MM.1S (cell line): ENCODE measurements at places on chromosomes 3 and 15.

GRCh38 chr15:56678571-56678970, 54.7 kb downstream of the ZNF280D start:
- DNase-seq: peak; percentile 67

- DNase-seq: no peak
Measured at GRCh38 chr15:26635105-26635504, 137.8 kb downstream of the GABRB3 start.

DNA sequence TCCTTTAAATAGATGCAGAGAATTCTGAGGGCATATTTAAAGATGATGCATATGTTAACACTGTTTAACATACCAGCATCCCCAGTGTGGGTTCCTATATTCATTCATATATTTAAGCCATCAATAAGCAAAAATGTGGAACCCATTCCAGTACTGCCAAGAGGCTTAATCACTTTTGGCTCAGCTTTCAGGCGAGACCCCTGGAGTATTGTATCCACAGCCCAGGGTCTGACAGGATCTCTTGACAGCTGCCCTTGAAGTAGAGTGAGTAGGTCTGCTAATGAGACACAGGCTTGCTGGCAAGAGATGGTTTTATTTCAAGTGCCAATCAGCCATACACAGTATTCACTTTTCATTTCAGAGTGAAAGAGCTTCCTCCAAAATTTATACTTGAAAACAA, 367.3 kb downstream of the OCA2 start:
- DNase-seq: no peak

- no peak for DNase-seq
Measured at GRCh38 chr3:106860182-106860581, 517.1 kb upstream of the CCDC54 start.

- no peak for DNase-seq
Measured at GRCh38 chr15:72790302-72790910, 6.8 kb upstream of the ADPGK start.

DNA sequence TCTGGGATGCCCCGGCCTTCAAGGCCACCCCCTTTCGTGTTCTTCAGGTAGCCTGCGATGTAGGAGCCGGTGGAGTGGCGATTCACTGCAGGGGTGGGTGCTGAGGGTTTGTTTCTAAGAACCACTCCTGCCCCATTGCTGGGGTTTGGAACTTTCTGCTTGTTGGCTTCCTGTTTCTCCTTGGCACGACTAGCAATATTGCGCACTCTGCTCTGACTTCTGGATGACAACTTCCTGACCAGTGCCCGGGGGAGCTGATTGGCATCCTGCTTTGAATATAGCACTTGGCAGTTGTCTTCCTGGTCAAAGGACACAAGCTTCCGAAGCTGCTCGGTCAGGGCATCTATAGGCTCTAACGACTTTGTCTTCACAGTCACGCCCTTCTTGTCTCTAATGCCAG, 187.6 kb upstream of the STRIT1 start:
- no peak for DNase-seq

- DNase-seq: no peak
Measured at GRCh38 chr3:126126811-126127431, 43.0 kb upstream of the SLC41A3 start.

GRCh38 chr15:47288794-47289193, 428.5 kb upstream of the SEMA6D start:
- DNase-seq: no peak

- DNase-seq: no peak
Measured at GRCh38 chr3:160852856-160853255, 96.8 kb downstream of the PPM1L start.

DNA sequence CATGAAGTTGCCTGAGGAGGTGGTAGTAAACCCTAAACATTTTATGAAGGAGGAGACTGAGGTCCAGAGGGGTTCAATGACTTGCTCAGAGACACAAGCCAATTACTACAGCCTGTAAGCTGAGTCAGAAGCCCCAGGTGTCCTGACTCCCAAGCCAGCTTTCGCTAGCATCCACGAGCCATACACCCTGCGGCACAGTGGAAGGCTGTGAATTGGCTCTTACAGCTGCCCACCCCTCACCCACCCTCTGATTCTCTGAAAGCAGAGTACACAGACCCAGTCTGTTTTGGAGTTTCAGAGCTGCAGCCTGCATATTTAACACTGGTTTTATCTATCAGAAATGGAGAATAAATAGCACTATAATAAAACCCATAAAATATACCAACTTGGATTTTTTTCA, 253.4 kb downstream of the IGSF11 start:
- no peak for DNase-seq

DNA sequence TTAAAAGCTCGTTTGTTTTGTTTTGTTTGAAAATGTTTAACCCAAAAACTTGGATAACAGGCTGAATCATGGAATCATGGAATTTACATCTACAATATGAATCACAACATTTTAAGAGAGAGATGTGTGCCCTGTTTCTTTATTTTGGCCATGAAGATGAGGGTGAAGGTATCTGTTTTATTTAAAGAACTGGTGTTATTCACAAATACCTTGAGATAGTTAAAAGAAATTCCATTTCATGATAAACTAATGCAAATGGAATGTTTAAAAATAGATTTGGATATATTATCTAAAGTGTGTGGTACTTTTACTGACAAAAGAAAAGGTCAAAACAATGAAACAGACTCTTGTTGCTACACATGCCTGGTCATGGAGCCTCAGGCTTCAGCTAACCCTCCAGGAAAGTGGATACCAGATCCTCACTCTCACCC, 486.0 kb upstream of the CFAP20DC start:
- DNase-seq: no peak

DNA sequence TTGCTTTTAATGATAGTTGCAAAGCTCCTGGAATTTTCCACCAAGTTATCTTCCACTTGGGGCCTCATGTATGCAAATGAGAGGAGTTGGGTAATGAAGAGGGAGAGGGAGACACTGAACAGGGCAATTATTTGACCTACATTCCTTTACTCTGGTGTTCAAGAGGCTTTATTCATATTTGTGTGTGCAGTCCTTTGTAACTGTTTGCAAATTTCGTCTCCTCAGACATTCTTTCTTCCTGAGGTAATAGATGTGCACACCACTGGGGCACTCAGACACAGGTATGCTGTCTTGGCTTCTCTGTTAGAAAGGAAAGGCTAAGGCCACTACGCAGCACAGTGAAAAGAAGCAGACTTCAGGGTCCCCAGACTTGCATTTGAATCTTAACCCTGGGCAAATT, 189.7 kb upstream of the IL12A start:
- no peak for DNase-seq

DNA sequence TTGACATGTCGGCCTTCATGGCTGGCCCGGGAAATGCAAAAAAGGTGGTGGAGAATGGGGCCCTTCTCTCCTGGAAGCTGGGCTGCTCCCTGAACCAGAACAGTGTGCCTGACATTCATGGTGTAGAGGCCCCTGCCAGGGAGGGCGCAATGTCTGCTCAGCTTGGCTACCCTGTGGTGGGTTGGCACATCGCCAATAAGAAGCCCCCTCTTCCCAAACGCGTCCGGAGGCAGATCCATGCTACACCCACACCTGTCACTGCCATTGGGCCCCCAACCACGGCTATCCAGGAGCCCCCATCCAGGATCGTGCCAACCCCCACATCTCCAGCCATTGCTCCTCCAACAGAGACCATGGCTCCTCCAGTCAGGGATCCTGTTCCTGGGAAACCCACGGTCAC, 23.1 kb upstream of the BSN start:
- DNase-seq: no peak

- no peak for DNase-seq
Measured at GRCh38 chr3:89488800-89489580, 381.6 kb downstream of the EPHA3 start.

DNA sequence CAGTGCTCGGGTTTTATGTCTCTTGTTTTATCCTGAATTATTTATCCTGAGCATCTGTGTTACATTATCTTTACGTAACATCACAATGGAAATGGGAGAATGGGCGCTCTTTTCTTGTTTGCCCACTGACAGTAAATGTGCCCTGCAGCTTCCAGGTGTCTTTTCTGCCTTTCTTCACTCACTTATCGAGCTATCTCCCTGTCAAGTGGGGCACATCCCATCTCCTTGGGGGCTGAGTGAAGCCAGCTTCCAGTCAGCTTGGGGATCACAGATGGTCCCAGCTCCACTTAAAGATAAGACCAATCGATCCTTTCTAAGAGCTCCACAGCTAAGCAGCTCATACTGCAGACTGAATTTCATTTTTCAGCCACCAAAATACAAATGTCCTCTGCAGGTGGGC, 125.8 kb downstream of the KBTBD8 start:
- no peak for DNase-seq

DNA sequence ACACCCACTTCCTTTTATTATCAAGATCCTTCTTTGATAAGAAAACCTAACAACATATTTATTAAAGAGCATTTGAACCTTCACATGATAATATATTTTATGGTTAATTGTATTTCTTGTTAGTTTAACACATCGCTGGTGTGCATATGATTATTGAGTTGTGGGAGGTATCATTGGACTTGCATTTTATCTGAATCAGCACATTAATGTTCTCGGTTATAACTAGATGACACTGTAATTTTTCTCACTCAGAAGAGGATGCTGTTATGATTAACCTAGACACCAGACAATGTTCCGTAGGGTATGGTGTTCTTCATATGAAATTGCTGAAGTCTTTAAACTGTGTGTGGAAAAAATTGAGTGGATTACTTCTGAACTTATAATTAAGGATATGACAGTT, 1188.3 kb upstream of the EPHA6 start:
- DNase-seq: no peak

- DNase-seq: no peak
Measured at GRCh38 chr3:143529018-143529478, 319.2 kb downstream of the SLC9A9 start.

DNA sequence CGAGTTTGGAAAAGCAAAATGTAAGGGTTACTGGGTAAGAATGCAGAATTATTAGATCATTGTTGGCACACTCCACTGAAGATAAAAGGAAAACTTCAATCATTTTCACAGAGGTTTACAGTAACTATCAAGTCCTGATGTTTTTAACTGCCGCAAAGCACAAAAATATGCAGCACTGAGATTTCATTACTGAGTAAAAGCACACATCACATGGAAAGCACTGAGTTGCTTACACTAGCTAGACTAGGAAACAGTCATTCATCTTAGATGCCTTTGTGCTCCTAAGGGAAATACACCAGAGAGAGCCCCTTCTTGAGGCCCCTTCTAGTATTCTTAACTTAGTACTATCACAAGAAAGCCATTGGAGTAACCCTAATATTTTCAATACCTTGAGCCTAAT, 11.8 kb upstream of the P2RY1 start:
- no peak for DNase-seq

DNA sequence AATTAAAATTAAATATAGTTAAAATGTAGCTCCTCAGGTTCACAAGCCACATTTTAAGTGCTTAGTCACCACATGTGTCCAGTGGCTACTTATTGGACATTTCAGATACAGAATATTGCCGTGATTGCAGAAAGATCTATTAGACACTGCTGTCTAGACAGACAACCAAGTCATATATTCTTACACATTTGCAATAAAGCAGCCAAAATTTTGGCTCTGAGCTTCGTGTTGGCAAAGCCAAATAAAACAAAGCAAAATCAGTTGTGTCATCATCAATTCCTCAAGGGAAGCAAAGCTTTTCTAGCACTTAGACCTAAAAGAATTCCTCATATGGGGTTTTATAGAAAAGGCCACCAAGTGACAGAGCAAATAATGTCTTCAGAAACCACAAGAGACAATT, 193.1 kb upstream of the LPP start:
- no peak for DNase-seq

GRCh38 chr3:10471054-10471688, 34.2 kb downstream of the ATP2B2 start:
- DNase-seq: no peak

DNA sequence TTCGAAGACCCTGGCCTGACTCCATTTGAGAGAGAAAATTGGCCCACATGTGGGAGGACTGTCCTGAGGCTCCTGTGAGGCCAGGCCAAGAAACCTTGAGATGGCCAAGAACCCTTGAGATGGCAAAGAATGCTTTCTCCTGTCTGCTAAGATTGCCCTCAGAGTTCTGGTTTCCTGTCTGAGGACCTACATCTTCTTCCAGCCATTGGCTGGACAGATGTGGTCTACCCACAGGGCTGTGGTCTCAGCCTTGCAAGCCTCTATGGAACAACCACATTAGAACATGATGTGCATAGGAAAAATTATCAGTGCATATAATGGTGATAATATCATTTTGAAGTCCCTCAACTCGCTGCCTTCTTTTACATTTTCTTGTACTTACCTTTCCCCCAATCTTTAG, 10.8 kb upstream of the RASA2 start:
- DNase-seq: peak; percentile 66

DNA sequence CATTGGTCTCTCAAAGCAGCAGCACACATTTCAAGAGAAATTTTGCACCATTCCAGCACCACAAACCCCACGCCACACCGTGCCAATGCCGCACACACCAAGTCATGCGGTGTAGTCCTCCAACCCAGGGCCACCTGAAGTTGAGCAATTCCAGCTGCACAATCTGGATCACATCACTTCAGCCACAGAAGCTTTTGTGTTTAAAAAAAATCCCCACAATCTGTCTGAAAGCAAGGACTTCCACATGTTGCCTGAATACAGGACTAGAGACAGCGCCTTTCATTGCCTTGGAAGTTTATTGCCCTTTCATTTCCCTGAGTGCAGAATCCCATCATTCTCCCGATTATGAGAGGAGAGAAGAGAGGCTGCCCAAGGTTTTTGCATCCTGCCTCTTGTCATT, 175.6 kb upstream of the BCL6 start:
- DNase-seq: no peak

GRCh38 chr15:51193526-51193925, 98.8 kb upstream of the TNFAIP8L3 start:
- no peak for DNase-seq

GRCh38 chr3:61381745-61382392, 130.6 kb upstream of the FHIT start:
- peak; percentile 71 for DNase-seq

DNA sequence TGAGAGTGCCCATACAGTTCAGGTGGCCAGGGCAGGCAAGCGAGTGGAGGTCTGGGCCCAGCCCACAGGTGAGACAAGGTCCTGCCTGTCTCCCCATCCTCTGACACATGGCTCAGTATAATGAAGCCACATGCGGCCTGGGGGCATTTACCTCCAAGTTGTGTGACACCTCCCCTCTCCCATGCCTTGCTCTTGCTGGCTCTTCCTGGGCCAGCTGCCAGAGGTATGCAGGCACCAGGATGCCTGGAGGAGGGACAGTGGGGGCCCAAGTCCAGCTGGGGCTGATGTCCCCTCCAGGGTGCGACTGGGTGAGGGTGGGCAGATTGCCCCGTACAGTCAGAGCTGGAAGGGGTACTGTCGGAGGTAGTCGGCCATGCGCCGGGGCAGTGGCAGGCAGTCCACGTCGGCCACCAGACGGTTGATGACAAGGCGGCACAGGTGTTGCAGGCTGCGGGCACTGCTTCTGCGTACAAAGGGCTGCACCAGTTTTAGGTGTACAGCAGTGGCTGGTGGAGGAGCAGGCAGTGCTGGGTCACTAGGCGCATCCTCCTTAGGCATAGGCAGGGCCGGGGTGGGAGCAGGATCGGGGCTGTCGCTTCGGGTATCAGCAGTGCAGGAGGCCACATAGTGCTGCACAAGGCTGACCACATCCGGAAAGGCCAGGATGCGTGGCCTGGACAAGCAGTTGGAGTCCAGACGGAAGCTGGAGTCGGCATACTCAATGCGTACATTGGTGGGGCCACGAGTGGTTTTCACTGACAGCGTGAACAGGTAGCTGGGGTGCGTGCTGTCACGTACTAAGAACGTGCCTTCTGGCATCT, 4.1 kb downstream of the CISH start:
- no peak for DNase-seq
